ENCODE measurements at places on chromosomes 6 and 20.

- no peak for DNase-seq
Observed at GRCh38 chr6:39911513-39912125, 22.6 kb downstream of the MOCS1 start.

DNA sequence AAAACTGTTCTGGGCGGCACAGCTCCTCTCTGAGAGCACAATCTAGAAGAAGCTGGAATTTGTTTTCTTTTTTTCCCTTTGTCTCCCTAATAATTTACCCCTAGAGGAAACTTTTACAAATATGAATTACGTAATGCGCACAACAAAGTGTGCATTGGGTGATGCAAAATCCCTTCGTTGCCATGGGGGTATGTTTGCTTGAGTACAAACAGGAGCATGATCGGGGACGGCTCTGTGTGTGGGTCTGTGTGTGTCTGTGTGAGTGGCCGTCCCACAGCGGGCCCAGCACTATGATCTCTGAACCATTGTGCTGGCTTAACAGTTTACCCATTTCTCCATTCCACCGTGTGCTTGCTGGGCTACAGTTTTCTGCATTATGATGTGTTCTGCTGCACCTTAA lies 278.2 kb downstream of the CDC5L start:
- DNase-seq = no peak

DNA sequence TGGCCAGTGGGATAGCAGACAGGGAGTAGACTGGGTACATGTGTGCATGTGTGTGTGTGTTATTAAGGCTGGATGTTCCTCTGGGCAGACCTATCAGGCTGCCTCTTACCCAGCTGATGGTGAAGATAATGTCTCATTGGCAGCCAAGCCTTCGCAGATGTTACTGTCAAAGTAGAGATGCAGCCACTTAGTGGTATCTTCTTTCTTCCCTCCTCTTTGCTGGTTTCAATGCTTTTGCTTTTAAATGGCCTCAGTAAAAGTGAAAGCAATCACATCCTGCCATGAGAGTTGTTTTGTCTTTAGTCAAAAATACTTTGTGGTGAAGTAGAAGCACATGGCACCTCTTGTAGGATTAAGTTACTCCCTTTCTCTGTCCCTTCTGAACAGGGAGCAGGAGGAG lies 57.5 kb downstream of the SNRNP48 start:
- no peak for DNase-seq

DNA sequence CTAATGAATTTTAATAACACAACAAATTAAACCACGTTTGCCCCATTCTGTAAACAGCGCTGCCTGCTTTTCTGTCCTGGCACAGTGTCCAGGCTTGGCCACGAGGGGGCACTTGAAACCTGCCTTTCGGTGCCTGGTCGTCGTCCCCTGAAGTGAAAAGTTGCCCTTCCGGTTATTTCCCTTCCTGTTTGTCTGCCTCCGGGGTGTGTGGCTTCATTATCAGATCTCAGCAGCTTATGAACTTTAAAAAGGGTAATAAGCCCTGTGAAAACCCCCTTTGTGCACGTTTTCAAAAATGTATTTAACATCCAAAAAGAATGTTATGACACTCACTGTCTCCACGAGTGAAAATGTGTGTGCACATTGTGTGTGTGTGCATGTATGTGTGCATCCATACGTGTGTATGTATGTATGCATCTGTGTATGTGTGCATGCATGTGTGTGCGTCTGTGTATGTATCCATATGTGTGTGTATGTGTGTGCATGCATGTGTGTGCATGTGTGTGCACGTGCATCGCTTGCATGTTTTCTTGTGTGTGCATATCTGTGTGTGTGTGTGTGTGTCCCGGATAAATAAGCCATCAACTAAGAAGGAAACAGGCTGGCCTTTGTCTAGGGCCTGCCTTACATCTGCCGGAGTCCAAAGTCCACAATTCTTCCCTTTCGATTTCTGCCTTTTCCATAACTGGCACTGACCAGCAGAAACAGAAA lies 358.4 kb downstream of the THBS2 start:
- peak; percentile 93 for DNase-seq

DNA sequence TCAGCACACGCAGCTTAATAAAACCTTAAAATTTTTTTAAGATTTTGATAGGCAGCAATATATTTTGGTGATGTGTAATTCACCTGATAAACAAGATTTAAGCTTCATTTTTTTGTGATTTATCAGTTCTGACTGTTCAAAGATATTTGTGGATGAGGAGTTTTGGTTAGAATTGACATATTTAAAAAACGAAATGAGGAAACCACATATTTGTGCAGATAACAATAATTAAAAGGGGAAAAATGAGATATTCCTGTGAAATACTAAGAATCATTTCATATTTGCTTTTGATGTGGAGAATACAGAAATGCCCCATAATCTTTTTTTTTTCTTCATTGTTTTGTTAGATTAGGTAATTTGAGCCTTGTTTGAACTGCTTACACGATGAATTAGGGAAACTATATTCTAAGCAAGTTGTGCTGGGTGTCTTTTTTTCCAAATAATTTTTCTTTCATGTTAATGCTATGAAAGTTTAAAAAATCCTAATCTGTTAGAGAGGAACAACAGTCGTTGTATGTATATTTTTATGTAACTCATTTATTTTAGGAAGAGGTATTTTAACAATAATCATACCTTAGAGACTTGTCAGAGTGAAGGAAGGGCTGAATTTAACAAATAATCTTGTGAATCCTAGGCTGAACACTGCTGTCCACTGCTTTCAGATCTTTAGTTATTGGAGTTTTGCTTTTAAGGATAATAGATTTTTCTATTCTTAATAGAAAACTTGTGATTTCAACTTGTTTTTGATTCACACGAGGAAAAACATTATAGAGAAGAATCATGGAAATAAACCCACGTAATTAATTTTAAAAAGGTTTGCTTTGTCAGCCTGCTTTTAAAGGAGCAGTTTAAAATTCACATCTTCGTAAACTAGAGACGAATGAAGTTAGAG lies 4.0 kb downstream of the ARID1B start:
- DNase-seq = peak; percentile 19

- no peak for DNase-seq
Observed at GRCh38 chr6:81950877-81951276, 198.4 kb upstream of the TENT5A start.

DNA sequence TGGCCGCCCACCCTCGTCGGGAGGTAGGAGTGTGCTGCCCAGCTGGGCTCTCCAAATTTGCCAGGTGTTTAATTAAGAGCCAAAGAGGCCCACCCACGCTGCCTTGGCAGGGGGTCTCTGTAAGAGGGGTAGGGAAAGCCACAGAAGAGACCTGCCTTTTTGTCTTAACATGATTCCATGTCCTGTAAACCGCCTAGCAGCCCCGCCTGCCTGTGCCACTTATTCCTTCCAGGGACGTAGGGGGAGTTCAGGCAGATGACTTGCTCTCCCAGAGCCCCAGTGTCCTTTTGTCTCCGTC lies 2.1 kb downstream of the FAM210B start:
- DNase-seq = no peak

- no peak for DNase-seq
Observed at GRCh38 chr20:61544910-61545889, 293.1 kb downstream of the CDH4 start.

DNA sequence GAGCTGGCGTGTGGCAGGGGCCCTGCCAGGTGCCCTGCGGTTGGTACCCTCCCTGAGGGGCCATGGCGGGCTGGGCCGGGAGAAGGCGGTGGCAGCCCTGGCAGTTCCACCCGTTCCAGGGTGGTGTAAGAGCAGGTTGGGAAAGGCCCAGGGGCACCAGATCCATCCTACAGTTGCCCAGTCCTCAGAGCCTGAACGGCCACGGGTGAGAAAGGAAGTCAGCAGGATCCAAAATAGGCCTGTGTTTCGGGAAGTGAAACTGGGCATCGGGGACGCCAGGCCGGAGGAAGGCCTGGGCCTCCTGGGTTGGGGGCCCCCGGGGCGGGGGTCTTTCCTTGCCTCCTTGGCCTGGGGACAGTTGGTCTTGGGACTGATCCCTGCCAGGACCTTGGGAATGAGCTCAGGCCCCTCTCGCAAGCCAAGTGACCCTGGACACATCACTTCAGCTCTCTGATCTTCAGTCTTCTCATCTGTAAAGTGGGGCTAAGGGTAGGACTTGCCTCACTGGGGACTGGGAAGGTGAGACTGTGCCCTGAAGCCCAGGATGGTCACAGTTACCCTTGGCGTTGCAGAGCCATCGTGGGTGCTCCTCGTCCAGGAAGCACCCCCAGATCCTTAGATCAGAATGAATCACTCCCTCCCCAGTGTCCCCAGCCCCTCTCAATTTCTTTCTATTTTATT lies 18.1 kb upstream of the NOL4L start:
- no peak for DNase-seq

DNA sequence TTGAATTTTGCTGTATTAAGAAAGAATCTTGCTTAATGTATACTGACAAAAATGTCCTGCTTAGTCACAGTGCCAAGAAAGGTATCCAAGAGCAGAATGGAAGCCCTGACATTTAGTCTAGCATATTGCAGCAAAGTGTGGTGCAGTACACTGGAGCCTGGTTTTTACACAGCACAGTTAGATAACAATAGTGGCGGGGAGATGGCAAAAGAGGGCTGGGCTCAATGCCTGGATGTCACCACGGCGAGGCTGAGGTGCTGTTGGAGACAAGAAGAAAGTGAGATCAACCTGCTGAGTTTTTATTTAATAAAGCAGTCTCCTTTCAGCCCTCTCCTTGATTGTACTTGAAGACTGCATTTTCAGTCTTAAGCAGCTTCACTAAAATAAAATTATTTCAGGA lies 426.0 kb downstream of the LMBRD1 start:
- no peak for DNase-seq

GRCh38 chr6:139184047-139184446 lies 49.2 kb downstream of the HECA start:
- DNase-seq = no peak

DNA sequence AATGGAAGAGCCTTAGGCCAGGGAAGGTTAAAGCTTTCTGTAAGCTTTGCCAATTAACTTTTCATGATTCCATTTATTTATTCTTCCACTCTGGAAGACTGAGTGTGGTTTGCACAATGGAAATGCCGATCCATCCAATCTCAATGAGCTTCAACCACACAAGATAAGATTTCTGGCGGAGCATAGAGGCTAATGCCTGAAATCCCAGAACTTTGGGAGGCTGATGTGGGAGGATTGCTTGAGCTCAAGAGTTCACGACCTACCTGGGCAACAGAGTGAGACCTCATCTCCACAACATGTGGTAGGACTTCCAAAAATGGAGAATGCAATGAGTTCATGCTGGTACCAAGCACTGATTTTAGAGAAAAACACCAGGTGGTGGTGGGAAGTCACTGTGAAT lies 6.2 kb downstream of the ENPP1 start:
- no peak for DNase-seq

DNA sequence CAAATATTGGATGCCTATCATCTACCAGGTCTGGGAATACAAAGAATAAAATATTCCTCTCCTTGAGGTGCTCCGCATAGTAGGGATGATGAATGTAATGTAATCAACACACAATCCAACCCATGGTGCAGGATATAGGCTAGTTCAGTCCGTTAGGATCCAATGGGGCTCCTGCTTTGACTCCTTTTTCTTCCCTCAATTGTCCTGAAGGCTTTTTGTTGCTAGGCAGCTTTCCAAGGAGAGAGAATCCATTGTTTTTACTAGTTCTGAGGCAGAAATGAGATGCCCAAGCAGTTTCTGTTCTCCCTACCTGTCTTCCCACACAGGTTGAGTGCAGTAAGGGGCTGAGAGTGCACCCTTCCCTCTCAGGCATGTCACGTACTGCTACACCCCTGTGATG lies 12.1 kb downstream of the WRNIP1 start:
- DNase-seq = no peak

GRCh38 chr20:59598625-59599310 lies 5.6 kb upstream of the PHACTR3 start:
- peak; percentile 37 for DNase-seq

DNA sequence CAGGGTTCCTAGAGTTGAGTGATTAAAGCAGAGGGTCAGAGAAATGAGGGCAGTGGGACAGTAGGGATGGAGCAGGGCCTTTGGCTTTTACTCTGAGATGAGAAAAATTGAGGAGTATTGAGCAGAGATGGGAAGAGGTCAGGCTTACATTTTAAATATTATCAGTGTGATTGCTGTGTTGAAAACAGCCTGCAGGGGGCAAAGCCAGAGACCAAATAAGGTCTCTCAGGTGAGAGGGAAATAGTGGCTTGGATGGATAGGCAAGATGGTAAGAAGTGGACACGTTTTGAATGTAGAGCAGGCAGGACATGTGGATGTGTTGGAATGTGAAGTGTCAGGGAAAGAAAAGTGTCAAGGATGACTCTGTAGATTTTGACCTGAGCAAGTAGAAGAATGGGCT lies 105.0 kb upstream of the MAP3K7 start:
- no peak for DNase-seq

DNA sequence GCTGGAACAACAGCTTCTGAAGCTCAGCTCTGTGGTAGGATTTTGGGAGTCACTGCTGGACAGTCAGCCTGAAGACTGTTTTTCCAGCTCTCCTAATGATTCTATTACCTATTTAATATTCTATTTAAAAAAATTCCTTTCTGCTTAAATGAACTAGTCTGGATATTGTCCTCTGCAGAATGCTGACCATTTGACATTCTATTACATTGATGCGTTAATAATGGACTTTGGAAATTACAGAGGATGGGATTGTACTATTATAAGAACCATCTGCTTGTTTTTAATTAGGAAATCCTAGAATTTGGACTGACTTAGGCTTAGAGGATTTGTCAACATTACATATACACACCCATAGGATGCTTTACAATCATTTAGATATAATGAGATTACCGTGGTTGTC lies 19.7 kb downstream of the LRP11 start:
- no peak for DNase-seq

GRCh38 chr6:33313105-33313708 lies 671 bp downstream of the TAPBP start:
- peak; percentile 79 for DNase-seq

- DNase-seq = no peak
Observed at GRCh38 chr6:77286541-77286940, 176.8 kb downstream of the HTR1B start.

DNA sequence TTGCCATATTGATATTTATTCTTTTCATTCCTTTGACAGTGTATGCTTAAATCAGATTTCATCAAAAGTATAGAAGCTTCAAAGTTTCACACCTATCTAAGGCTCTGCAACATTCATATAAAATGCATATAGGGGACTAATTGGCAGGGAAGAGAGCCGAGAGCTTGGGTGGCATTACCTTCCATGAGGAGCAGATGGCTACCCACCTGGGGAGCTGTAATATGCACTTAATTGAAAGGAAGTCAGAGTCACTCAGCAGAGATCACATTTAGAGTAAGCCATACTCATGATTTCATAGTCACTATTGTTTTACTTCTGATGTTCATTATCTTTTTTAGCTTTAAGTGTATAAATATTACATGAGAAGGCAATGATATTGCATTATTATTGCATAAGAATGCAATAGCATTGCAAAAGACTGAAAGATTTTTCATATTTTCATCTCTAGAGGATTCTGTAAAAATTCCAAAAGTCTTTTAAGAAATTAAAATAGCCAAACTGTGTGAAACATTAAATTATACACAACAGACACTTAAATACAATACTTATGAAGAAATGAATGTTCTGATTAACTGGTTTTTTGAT lies 1305.2 kb downstream of the EPHA7 start:
- peak; percentile 33 for DNase-seq

DNA sequence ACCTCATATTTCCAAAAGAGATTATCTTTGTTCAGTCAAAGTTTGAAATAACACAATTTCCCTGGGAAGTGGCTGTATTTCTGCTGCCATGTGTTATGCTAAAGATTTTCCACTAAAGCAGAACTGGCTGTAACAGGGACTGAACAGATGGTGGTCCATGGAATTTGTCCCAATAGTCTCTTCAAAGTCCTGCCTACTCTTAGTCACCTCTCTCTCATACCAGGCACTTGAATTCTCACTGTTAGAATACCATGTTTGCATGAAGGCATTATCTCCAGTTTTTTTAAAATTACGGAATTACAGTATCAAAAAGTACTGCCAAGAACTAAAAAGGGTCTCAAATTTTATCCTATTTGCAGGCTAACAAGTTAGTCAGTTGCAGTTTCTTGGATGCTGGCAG lies 105.0 kb upstream of the HDDC2 start:
- DNase-seq = no peak
